ENCODE measurements at places on chromosomes 7 and 10.

GRCh38 chr10:103053659-103054581 lies 135.8 kb downstream of the CNNM2 start:
- DNase-seq = no peak

DNA sequence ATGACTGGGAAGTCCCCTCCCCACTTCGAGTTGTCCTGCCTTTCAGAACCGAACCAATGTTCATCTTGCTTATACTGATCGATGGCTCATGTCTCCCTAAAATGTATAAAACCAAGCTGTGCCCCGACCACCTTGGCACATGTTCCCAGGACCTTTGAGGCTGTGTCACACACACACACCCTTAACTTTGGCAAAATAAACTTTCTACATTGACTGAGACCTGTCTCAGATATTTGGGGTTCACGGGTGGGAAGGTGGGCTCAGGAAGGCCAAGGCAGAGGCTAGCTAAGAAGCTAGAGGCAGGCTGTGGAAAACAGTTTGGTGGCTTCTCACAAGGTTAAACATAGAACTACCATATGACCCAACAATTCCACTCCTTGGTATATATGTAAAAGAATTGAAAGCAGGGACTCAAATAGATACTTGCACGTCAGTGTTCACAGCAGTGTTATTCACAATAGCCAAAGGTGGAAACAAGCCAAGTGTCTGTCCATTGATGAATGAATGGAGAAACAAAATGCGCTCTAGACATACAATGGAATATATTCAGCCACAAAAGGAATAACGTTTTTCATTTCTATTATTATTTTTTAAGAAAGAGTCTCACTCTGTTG lies 15.4 kb downstream of the PRF1 start:
- no peak for DNase-seq

DNA sequence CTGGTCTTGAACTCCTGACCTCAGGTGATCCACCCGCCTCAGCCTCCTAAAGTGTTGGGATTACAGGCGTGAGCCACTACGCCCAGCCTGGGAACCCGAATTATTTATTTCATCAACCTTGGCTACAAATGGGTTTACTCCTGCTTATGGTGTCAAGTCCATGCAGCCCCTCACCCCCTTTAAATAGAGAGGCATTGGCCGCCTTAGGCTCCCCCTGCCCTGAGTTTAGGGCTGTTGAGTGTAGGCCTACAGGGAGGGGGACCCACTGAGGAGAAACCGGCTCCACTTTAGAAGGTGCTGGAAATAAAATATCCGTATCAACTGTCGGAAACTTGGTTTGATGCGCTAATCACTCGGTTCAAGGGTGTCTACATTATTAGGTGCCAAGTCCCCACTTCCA lies 8.7 kb upstream of the SP8 start:
- no peak for DNase-seq

GRCh38 chr7:31074120-31074383 lies 21.9 kb downstream of the ADCYAP1R1 start:
- DNase-seq = no peak

Data from NCI-H187 treated with DMSO at 0.1 percent for 48 hours (cell line).